NCI-H524 (cell line): ENCODE measurements at places on chromosomes 11 and 22.
A peak's percentile ranks its signal among the peaks of the same experiment; 100 is the strongest.

DNA sequence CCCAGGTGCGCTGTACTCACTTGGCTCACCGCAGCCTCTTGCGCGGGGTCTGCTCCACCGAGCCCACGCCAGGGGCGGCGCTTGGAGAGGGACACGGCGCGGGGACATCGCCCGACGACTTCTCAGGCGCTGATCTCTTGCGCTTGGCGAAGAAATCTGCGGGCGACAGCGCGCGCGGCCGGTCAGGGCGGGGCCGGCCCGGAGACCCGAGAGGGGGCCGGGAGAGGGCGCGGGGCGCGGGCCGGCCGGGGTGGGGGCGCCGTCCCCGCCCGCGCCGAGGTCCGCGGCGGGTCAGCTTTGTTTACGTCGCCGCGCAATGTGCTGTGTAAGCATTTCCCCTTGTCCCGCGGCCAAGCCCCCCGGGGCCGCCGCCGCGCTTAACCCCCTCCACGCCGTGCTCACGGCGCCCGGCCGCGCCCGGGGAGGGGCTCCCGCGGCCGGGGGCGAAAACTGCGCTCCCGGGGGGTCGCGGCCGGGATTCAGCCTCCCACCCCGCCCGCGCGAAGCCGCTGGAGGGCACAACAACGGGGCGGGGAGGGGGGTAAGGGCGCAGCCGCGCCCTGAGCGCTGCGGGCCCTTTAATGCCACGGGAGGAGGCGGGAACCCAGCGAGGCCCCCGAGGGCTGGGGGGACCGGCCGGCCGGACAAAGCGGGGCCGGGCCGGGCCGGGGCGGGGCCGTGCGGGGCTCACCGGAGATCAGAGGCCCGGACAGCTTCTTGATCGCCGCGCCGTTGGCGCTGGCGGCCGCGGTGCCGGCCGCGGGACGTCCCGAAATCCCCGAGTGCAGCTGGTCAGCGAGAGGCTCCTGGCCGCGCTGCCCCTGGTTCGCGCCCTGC lies 1.4 kb downstream of the CDKN1C start:
- DNase-seq, result no peak

- DNase-seq, result no peak
Observed at GRCh38 chr11:43507171-43507570, 148.5 kb downstream of the TTC17 start.

DNA sequence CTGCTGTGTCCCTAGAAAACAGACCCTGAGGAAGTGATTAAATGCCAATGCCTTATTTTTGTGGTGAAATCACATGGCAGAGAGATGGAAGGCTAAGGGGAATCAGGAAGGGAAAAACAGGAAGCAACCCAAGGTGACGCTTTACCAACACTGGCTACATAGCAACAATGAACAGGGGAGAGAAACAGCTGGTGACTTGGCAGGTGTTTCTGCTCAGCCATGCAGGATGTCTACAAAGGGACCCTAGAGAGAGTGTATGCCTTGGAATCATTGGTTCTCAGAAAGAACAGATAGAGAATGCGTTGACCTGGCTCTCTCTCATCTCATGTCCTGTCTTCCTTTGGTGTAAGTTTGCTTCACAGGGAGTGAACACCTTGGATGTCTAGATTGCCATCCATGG lies 911.9 kb downstream of the OPCML start:
- no peak for DNase-seq

DNA sequence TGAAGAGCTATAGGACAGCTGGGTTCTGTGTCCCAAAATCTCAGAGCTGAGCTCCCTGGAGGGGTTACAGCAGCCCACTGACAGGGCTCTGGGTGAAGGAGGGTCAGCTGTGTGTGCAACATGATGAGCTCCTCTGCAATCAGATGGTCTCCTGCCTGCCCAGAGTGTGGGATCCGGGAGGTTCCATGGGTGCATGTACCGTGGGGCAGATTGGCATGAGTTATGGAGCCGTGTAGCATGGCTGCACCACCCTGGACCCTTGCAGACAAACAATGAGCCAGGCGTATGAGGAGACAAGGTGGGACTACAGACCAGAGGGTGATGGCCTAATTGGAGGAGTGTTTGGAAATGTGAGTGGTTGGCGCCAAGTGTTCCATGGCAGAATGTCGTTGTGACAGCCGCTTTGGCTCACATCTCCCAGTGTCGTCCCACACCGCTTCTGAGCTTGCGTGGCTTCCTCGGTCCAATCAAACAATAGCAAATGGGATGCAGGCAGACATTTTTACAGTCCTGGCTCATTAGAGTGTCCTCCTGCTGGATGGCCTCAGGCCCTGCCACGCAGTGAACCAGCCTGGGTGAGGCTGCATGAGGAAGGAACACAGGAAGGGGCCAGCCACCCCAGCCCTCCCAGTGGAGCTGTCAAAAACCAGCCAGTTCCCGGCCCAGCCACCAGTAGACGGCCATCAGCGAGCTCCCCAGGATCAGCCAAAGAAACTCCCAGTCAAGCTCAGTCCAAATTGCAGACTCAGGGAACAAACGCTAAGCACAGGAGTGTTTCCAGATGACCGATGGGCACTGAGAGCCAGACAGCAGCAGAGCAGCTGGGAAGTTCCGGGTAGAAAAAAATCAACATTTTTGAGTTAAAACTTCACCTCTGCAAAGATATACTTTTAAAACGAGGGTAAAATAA lies 1066.9 kb downstream of the BRD1 start:
- no peak for DNase-seq

- no peak for DNase-seq
Observed at GRCh38 chr11:1496091-1496760, 9.6 kb upstream of the MOB2 start.

DNA sequence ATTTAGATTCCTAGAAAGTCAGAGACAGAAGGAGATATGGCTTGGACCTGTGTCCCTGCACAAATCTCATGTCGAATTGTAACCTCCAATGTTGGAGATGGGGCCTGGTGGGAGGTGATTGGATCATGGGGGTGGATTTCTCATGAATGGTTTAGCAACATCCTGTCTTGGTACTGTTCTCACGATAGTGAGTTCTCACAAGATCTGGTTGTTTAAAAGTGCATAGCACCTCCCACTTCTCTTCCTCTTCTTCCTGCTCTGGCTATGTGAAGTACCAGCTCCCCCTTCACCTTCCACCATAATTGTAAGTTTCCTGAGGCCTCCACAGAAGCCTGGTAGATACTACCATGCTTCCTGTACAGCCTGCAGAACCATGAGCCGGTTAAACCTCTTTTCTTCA lies 27.6 kb upstream of the PAMR1 start:
- no peak for DNase-seq

DNA sequence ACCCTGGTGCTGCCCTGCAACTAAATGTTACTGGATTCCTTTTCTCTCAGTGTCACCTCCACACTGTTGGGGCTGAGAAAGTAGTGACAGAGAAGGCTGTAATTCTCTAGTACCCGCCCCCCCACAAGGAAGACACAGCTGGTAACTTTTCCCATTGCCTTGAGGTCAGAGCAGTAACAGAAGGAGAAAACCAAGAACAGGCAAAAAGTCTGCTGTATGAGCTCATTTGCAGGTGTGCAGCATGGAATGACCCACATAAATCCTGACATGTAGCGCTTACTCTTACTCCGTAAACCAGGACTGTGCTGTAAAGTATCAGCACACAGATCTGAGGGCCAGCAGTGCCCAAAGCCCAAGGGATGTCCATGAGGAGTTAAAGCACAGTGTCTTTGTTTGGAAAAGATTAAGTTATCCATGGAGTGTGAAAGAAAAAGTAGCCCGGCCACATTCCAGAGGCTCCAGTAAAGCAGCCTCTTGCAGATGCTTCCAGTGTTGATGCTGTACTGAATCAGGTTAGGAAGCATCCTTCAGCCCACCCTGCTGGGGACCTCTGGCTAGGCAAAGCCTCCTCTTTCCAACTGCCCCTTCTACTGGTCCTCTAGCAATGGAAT lies 120.7 kb downstream of the PLEKHA7 start:
- no peak for DNase-seq

GRCh38 chr11:122632181-122632824 lies 23.2 kb upstream of the UBASH3B start:
- no peak for DNase-seq

- DNase-seq, result no peak
Observed at GRCh38 chr11:1699771-1700170, 2.8 kb downstream of the KRTAP5-6 start.

DNA sequence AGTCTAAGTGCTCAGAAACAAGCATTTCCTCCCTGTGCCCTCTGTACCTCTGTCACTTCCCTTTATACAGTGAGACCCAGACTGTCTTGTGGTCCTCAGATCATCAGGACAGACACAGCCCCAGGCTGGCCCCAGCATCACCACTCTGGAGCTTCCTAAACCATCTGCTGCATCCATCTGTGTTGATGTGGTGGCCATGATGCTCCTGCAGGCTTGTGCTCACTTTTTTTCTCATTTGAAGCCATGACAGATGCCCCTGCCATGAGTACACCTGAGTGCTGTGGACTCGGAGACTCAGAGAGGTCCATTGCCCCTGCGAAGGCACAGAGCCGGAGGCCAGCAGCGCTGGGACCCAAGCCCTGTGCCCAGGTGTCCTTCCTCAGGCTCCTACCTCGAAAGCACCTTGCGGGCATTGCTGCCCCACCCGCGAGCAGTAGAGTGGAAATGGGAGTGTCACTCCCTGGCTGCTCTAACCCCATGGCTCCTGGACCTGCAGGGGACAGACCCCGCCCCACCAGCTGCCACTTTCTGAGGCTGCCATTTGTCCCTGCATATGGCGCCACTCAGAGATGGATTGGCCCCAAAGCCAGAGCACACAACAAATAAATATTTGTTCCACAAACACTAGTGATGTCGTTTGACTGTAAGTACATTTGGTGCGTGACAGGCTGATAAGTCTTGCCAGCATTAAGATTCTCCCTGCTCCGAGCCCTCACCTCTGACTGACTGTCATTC lies 593.5 kb downstream of the TBC1D22A start:
- DNase-seq, result peak; percentile 88

GRCh38 chr11:121327553-121327952 lies 35.0 kb downstream of the SC5D start:
- no peak for DNase-seq

DNA sequence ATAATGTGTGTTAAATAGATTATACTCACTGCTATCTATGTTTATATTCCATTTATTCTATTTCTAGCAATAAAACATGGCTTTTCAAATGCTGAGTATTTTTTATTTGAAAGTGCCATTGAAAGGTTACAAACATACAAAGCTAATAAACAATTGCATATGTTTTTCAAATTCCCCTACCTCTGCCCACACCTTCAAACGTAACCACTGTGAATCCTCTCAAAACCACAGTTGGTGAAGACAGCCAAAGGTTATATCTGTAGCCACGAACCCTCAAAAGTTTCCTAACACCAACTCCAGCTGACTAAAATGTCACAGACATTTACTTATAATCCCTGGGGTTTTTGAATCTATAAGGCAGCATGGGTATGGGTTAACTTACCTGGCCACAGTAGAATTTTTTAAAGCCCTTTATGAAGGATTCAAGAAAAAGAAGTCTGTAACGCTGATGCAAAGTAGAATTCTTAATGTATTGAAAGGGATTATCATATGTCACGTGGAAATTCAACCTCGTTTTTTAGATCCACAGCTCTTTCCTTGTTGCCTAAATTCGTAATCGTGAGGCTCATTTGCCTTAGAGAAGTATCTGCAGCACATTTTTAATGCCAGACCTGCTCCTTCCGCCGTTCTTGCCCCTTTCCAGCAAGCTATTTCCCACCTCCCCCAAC lies 122.5 kb upstream of the ZC3H12C start:
- DNase-seq, result no peak

GRCh38 chr11:73612601-73613140 lies 14.8 kb upstream of the FAM168A start:
- DNase-seq, result no peak

GRCh38 chr11:83046621-83047172 lies 25.0 kb downstream of the RAB30 start:
- no peak for DNase-seq

- no peak for DNase-seq
Observed at GRCh38 chr11:76770642-76771445, 12.3 kb upstream of the TSKU start.

DNA sequence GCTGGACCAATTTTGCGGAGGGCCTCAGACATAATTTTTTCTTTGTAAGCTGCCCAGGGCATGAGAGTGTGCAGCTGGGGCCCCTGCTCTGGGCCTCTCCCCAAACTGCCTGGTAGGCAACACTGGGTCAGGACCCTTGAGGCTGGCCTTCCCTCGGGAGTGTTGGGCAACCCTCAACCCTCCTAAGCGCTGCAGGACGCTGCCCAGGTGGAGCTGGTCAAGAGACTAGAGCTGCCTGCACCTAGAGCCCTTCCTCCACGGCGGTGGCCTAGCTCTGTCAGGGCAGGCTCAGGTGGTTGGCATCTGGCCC lies 505 bp upstream of the TMEM132A start:
- DNase-seq, result no peak

DNA sequence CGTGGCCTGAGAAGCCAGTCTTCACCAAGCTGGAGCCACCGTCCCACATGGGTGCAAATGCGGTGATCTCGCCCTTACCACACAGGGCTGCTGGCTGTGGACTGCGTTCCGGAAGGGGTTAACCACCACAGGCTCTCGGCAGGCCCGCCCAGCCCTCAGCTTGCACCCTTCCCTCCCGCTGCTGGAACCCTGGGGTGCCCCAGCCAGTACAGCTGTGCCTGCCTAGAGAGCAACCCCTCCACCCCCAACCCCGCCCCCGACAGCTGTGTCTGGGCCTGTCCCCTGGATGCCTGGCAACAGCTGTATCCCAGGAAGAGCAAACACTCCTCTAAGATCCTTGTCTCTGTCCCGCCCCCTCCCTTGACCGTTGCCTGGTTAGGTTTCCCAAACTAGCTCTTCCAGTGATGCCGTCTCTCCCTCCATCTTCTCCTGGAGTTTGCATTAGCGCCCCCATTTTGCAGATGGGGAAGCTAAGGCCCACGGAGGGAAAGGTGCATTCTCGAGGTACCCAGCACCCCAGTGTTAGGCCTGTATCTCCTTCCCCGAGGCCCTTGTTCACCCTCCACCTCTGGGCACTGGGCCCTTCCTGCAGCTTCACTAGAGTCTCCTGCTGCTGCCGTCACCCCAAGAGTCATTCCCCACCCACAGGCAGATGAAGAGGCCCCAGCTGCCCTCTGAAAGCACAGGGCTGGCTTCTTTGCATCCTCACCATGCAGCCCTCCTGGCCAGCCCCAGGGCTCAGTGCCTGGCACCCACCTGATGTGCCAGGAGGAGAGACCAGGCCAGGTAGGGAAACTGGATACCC lies 12.6 kb upstream of the COX8A start:
- DNase-seq, result peak; percentile 25

- peak; percentile 61 for DNase-seq
Observed at GRCh38 chr11:63829823-63830489, 9.0 kb upstream of the MARK2 start.

GRCh38 chr22:24807284-24807950 lies 1.4 kb downstream of the SGSM1 start:
- DNase-seq, result no peak

DNA sequence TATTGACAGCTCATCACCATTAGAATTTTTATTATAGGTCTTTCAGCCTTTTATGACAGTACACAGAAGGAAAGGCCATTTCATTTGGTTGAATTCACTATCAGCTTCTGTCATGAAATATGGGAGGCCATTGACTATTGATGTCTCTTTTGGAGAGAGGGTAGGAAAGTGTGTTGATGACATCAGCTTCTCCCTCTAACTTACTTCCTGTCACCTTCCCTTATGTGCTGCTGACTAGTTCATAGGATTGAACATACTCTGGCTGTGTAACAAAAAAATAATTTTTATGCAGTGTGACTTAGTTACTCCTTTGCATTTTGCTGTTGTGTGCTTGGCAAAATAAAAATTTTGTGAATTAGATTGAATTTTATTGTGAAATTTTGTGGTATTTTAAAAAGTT lies 769.2 kb downstream of the METTL15 start:
- no peak for DNase-seq
